ENCODE measurements at places on chromosomes 11 and 22. TPM values are rescaled to one million over a fixed set of nuclear protein-coding genes. Genes with fewer than 3 reads are reported as not detected.

GRCh38 chr11:119664063-119664572, 64.9 kb downstream of the NECTIN1 start:
- DNase-seq, result peak; percentile 46
- no peak overlapping the region for H3K4me3 ChIP-seq
- H3K27me3 ChIP-seq, result no peaks in the 10 kb centered on the region
- no peak overlapping the region for H3K27ac ChIP-seq

DNA sequence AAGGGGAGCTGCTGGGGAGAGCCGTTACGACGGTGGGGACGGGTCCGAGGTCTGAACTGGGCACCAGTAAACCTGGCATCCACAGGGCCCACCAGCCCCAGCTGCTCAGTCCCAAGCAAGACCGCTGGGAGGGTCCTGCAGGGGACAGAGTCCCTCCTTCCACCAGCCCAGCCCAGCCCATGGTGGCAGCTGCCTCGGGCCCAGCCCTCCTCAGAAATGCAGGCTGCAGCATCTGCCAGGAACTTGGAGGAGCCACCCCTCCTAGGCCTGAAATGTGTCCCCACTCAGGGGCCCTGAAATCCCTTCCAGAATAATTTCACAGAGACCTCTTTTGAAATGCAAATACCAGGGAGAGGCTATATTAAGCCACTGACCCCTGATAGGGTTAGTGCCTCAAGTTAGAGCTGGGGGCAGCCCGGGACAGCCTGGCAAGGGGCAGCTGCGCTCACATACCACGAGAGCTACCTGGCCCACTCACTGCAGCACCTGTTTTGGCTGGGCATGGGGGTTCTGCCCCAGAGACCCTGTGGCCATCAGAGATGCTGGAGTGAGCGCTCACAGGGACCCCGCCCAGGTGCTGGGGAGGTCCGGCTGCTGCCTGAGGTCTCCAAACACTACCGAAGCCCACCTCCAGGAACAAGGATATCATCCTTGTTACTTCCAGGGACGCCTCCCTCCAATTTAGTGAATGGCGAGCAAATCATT, 53.1 kb downstream of the CELSR1 start:
- no peaks in the 10 kb centered on the region for H3K36me3 ChIP-seq
- peaks cover 14% of the 10 kb centered on the region for H3K27me3 ChIP-seq
- peak; percentile 68 for DNase-seq
- no peak overlapping the region for H3K4me3 ChIP-seq
- H3K27ac ChIP-seq, result no peak overlapping the region

DNA sequence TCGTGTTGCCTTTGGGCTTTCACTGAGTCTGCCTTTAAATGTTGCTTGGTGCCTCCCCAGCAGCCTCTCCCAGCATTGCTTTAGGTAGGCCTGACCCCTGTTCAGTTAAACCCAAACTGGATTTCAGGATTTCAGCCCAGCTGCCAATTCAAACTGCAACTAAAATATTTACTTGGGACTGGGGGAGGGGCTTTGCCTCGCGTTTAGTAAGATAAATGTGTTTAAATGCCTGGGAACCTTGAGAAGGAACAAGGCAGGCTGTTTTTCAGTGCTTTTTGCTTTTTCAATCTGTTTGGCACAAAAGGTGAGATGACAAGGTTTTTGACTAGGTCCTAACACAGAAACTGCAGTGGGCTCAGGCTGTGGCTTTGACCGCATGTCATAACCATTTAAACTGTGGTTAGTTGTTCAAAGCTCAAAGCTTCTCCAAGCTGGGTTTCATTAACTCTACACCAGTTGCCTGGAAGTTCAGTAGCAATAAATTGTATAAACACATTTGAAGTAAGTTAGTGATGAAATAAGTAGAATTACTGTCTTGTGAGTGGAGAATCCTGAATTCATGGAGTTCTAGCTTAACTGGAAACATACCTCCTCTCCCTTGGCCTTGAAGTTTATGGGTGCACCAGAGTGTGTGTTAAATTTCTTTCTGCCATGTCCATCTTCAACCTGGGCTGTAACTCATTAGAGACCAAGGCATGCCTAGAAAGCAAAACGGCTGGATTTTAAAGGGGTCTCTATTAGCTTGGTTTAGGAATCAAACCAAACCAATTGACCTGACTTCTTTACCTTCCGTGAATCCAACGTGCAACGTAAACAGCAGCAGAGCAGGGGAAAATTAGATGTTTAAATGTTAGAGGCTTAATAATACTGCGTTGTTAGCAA, 3.6 kb downstream of the PKNOX2 start:
- no peak overlapping the region for H3K27ac ChIP-seq
- peaks cover 33% of the 10 kb centered on the region for H3K27me3 ChIP-seq
- no peaks in the 10 kb centered on the region for H3K36me3 ChIP-seq
- no peak overlapping the region for H3K4me3 ChIP-seq

DNA sequence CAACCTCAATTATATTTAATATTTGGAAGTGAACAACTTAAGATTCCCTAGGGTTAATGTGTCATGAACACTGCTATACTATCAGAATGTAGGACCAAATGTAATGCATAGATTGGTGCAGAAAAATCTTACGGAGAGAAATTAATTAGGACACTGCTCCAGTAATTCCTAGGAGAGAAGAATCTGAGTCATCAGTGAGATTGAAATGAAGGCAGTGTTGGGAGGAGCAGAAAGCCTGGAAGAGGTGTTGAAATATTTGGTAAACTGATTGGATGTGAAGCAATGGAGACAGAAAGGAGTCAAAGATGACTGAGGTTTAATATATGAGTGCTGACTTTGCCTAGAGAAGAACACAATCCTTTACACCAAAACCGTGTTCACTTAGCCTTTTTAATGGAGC, 836.0 kb downstream of the FAM181B start:
- no peaks in the 10 kb centered on the region for H3K27me3 ChIP-seq
- no peak overlapping the region for H3K4me3 ChIP-seq
- H3K4me1 ChIP-seq, result no peaks in the 10 kb centered on the region
- H3K36me3 ChIP-seq, result no peaks in the 10 kb centered on the region
- H3K27ac ChIP-seq, result no peak overlapping the region
- peak; percentile 21 for DNase-seq

GRCh38 chr11:93613231-93613831, 48.2 kb upstream of the CEP295 start:
- H3K27ac ChIP-seq, result no peak overlapping the region
- H3K27me3 ChIP-seq, result no peaks in the 10 kb centered on the region
- peak; percentile 31 for DNase-seq
- H3K36me3 ChIP-seq, result no peaks in the 10 kb centered on the region

GRCh38 chr22:21876486-21877176, 9.2 kb upstream of the MAPK1 start:
- H3K36me3 ChIP-seq, result no peaks in the 10 kb centered on the region
- peak overlapping the region; percentile 49 for H3K27ac ChIP-seq
- DNase-seq, result peak; percentile 83
- H3K4me1 ChIP-seq, result peaks cover 7% of the 10 kb centered on the region
- no peak overlapping the region for H3K4me3 ChIP-seq
- H3K27me3 ChIP-seq, result no peaks in the 10 kb centered on the region

- no peak overlapping the region for H3K27ac ChIP-seq
- H3K27me3 ChIP-seq, result no peaks in the 10 kb centered on the region
- H3K4me1 ChIP-seq, result no peaks in the 10 kb centered on the region
- DNase-seq, result no peak
Measured at GRCh38 chr11:62974848-62975522, 9.8 kb downstream of the SLC22A6 start.

DNA sequence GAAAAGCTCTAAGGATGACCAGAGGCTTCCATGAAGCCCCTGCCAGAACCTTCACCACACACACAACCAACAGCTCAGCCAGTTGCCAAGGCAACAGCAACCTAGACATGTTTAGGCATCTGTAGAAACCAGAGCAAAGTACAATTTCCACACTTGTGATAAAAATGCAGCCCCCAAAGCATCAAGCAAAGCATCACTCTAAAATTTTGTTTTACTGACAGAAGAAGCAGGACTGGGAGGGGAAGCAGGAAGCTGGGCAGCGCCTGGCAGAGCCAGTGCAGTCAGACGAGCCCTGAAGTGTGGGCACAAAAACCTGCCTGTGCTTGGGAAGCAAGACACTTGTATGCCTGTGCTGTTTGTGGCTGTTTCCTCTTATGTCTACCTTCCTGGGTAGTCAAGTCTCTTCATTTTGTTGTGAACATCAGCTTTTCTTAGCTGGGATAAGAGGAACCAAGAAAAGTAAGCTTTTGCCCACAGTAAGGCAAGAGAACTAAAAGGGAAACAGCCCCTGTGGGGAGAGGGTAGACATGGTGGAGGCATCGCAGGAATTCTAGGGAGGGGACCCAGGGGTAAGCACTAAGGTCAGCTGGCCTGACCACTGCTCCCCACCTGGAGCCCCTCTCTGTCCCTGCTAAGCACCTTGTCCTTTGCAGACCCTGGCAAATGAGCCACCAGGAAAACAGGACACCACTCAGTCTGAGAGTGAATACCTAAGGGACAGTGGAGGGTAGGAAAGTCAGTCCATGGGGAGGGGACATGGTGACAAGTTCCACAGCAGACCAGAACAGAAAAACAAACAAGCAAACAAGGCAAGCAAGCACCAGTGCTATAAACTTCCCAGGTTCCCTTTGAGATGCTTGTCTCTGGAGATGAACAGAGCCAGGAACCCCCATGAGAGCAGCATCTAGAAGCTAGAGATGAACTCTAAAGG, 13.4 kb downstream of the PACSIN2 start:
- no peak for DNase-seq
- peak overlapping the region; percentile 80 for H3K27ac ChIP-seq
- H3K4me1 ChIP-seq, result peaks cover 78% of the 10 kb centered on the region
- H3K4me3 ChIP-seq, result peak overlapping the region; percentile 19

DNA sequence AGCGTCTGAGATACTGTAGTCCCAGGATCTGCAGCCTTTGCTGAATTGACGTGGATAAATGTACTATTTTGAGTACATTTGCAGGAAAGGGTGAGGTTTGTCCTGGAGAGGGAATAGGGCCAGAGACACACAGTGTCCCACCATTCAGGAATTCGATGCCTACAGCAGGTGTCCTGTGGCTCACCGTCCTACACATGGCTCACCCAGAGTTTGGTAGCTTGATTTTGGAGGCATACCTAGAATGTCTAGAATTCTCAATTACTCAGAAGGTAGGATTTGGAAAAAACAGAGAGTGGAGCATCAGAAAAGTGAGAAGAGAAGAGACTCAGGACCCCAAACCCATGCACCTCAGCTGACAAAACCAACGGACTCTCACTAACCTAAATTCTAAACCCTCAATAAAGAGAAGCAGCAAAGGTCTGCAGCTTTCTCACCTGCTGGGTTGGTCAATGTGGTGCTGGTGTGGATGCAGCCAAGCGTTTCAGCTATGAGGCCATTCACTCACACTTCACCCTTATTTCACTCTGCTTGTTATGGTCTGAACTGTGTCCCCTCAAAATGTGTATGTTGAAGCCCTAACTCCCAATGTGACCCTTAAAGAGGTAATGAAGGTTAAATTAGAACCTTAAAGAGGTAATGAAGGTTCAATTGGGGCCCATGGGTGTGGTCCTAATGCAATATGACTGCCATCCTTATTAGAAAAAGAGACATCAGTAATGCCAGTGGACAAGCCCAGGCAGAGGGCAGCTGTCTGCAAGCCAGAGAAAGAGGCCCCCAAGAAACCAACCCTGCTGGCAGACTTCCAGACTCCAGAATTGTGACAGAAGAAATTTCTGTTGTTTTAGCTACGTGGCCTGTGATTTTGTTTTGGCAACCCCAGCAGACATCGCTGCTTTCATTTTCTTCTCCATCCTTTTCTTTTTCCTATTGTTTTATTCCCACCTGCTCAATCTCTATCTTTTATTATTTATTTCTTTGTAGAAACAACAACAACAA, 187.8 kb downstream of the SNX19 start:
- no peak overlapping the region for H3K27ac ChIP-seq
- DNase-seq, result no peak
- no peak overlapping the region for H3K4me3 ChIP-seq
- peaks cover 8% of the 10 kb centered on the region for H3K27me3 ChIP-seq
- H3K36me3 ChIP-seq, result no peaks in the 10 kb centered on the region

- H3K27me3 ChIP-seq, result no peaks in the 10 kb centered on the region
- DNase-seq, result peak; percentile 95
- H3K4me3 ChIP-seq, result peak overlapping the region; percentile 2
- peak overlapping the region; percentile 94 for H3K27ac ChIP-seq
Measured at GRCh38 chr11:73359930-73360742, 16.1 kb upstream of the RELT start.

DNA sequence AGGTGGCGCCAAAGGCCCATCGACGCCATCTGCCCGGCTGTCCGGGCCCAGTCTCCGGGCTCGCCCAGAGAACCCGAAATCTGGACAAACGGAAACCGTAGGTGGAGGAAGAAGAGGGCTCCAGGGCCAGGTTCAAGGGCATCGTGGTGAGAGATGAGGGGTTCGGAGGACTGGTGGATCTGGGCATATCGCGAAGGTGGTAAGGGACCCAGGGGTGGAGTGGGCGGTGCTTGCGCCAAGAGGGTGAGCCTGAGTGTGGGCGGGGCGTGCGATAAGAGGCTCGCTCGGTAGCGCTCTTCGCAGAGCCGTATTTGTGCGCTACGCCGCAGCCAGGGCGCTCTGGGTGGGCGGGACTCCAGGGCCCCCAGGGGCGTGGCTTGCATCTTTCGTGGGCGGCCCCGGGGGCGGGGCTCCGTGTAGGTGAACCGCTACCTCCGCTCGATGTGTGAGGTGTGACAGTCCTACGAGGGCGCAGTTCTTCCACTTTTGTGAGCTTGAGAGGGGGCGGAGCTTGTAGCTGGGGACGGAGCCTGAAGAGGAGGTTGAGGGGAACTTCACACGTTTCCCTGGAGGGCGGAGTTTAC, 4.8 kb downstream of the CD248 start:
- peak overlapping the region; percentile 83 for H3K27ac ChIP-seq
- peak overlapping the region; percentile 80 for H3K4me3 ChIP-seq
- peaks cover 38% of the 10 kb centered on the region for H3K4me1 ChIP-seq

DNA sequence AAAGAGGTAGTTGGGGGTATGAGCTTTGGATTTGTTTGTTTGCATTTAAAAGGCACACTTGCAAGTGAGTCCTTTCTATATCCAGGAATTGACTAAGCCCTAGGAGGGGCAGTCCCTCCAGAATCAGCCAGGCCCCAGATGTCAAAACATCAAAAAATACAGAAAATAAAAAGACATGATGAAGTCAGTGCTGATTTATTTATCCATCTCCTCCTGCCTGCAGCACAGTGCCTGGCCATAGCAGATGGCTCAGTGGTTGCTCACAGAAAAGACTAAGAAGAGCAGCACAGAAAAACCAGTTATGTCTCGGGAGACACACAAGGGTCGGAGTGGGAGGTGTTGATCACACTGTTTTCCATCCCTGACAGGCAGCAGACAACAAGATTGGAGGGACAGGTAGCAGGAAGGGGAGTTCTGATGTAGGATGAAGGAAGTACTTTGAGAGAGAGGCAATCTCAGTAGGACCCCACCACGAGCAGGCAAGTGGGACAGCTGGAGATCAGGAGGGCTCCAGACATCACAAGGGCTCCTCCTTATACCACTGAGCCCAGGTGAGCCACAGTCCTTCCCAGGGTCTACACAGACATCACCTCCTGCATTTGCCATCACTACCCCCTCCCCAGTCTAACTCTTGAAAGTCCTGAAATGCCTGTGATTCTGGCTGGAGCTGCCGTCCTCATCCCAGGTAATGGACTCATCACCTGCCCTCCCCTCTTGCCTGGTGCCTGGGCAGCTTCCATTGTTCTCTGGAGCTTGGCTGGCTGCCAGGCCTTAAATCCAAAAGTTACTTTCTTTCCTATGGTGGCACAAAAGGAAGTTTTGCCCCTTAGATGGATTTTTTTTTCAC, 32.3 kb downstream of the TMPRSS5 start:
- H3K36me3 ChIP-seq, result no peaks in the 10 kb centered on the region
- peak overlapping the region; percentile 84 for H3K27ac ChIP-seq
- no peak for DNase-seq

CARD10 gene
- 12.7 TPM for total RNA-seq

HOATZ gene
- total RNA-seq, result not detected

SCGB1C1 gene
- total RNA-seq, result not detected

Measured in osteoblast (primary cell).